ENCODE measurements at places on chromosomes 12 and 14. TPM values are rescaled to one million over a fixed set of nuclear protein-coding genes. Genes with fewer than 3 reads are reported as not detected.

Gene GDF3
- 2.9 TPM for total RNA-seq

Gene ALX1
- not detected for total RNA-seq

Gene PLEKHD1
- total RNA-seq, result under 0.01 TPM

Gene TC2N
- 16.8 TPM for total RNA-seq

Gene TAS2R31
- 6.8 TPM for total RNA-seq

Gene KCNC2
- not detected for total RNA-seq

Gene DLK1
- total RNA-seq, result not detected

Gene FOXG1
- not detected for total RNA-seq

Gene PLEKHH1
- 1.0 TPM for total RNA-seq

Gene ANKRD33
- 0.19 TPM for total RNA-seq

Gene RNASE2
- total RNA-seq, result 0.14 TPM

Gene DHRS2
- 0.65 TPM for total RNA-seq

Gene WBP11
- total RNA-seq, result 17.4 TPM

Gene PYGL
- 99.6 TPM for total RNA-seq

Gene TPH2
- total RNA-seq, result not detected

Gene TMED10
- total RNA-seq, result 313 TPM

Gene APOF
- total RNA-seq, result not detected

Gene MYH6
- total RNA-seq, result not detected

Gene PTMS
- 130 TPM for total RNA-seq

Gene SIX1
- 0.17 TPM for total RNA-seq

Gene ZNF641
- total RNA-seq, result 4.3 TPM

Gene AKAP5
- total RNA-seq, result 0.68 TPM

Gene PZP
- 2.4 TPM for total RNA-seq

Gene SLC7A7
- total RNA-seq, result 8.3 TPM

Gene PELI2
- total RNA-seq, result 12.4 TPM

Gene DPPA3
- total RNA-seq, result not detected

Gene CACNA2D4
- 0.17 TPM for total RNA-seq

Gene WDHD1
- 16.7 TPM for total RNA-seq

Gene SMIM41
- total RNA-seq, result not detected

Gene CARMIL3
- total RNA-seq, result 0.05 TPM

Gene ERH
- total RNA-seq, result 124 TPM

Gene CCDC177
- total RNA-seq, result not detected
